ENCODE measurements at places on chromosomes 4 and X.

DNA sequence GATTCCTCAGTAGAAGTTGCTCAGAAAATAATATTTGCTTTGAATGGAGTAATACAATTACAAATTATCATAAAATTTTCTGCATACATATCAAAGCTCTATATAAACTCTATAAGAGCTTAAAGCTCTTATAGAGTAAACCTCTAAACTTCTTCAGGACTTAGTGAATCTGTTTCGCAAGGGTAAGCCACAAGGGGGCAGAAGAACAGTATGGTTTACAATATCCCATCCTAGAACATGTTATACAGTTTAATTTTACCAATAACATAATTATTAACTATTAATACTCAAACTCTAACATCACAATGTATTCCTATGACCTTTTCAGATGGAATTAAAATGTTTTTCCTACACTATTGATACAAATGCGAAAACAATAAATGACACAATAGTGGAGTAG is 33.8 kb upstream of the SPANXN1 start:
- no peak for DNase-seq

DNA sequence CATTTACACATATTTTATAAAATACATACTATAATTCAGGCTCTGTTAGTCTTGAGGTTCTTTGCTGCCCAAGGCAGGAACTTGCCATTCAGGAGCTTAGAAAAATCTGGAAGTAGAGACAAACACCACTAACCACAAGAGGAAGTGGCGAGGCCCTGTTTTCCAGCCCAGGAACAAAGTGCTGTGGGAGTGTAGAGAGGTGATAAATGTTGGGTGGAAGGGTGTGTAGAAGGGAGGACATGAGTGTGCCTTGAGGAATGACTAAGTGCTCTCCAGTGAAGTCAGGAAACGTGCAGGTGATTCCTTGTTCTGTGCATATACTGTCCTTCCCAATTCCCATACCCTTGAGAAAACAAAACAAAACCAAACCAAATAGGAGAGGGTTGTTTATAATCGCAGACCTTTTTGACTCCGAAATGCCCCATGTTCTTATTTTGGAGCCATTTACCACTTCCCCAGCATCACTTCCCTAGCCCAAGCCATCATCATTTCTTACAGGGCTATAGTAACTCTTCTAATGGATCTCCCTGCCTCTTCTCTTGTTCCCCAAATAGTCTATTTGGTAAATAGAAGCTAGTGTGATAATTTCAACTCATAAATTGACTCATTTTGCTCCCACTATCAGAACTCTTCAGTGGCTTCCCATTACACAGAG is 83.2 kb downstream of the GPAT3 start:
- no peak for DNase-seq

- no peak for DNase-seq
Measured at GRCh38 chr4:111718763-111719559, 426.3 kb upstream of the FAM241A start.

- DNase-seq, result no peak
Measured at GRCh38 chr4:88528861-88529260, 5.3 kb upstream of the PYURF start.

DNA sequence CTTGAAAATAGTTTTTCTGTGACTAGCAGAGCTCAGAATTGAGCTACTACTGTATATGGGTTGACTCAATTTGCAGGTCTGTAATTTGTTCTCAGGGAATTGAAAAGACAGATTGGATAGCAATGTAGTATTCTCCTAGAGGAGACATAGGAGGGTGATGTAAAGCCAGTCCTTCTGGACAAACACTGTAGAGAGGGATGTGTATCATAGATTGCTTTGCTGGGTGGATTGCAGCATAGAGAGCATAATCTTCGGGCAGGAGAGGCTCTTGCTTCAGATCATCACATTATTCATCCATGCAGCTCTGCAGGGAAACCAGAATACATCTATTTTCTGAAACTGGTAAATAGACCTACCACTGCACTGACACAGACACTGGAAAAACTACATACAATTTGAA is 1110.5 kb downstream of the RAPGEF2 start:
- no peak for DNase-seq

DNA sequence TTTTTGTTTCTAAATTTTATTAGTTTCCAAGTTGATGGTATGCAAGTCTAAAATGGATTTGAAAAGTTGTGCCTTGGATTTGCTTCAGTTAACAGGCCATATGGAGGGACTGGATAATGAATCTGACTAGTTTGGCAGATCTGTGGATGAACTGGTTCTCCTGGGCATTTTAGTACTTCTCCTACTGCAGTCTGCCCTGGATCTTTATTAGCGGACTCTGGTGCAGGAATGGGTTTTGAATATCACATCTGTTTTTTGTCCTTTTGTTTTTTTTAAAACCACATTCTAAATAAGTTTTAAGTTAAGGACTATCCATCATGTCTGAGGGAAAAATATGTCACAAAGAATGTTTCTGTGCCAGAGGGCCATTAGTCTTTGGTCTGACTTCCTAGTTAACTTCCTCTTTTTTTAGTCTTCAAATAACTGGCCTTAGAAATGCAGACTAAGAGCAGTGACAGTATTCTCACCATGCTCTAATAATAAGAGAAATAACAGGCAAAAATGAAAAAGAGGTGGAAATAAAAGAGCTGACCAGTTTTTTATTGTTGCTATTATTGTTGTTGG is 13.9 kb upstream of the DCK start:
- no peak for DNase-seq

DNA sequence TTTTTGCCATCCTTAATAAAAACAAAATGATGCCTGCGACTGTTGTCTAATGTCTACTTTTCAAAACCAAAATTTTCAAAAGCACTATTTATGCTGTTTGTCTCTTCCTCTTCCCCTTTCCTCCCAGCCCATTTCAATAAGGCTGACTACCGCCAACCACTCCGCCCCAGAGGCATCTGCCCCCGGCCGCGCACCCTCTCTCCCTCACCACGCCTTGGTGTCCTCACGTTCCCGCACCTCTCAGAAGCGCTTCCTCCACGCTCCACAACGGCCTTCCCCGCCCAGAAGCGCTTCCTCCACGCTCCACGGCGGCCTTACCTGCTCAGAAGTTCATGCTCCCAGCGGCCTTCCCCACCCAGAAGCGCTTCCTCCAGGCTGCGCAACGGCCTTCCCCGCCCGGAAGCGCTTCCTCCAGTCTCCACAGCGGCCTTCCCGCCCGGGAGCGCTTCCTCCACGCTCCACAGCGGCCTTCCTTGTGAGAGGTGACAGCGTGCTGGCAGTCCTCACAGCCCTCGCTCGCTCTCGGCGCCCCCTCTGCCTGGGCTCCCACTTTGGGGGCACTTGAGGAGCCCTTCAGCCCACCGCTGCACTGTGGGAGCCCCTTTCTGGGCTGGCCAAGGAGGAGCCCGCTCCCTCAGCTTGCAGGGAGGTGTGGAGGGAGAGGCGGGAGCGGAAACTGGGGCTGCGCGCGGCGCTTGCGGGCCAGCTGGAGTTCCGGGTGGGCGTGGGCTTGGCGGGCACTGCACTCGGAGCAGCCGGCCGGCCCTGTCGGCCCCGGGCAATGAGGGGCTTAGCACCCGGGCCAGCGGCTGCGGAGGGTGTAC is 490.4 kb upstream of the ZFP42 start:
- DNase-seq, result no peak

DNA sequence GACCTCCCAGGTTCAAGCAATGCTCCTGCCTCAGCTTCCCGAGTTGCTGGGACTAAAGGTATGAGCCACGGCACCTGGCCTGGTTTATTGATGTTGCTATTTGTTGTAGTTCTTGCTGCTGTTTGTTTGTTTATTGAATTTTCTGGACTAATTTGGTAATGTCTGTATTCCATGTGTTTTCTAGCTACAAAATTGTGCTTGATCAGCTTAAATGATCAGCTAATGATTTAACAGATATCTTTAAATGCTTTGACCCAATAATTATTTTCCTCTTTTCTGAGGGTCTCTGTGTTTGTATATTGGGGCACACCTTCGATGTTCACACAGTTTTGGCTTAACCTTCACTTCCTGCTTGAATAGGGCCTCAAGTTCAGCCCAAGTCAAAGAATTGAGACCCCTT is 488.1 kb upstream of the HTR2C start:
- no peak for DNase-seq

DNA sequence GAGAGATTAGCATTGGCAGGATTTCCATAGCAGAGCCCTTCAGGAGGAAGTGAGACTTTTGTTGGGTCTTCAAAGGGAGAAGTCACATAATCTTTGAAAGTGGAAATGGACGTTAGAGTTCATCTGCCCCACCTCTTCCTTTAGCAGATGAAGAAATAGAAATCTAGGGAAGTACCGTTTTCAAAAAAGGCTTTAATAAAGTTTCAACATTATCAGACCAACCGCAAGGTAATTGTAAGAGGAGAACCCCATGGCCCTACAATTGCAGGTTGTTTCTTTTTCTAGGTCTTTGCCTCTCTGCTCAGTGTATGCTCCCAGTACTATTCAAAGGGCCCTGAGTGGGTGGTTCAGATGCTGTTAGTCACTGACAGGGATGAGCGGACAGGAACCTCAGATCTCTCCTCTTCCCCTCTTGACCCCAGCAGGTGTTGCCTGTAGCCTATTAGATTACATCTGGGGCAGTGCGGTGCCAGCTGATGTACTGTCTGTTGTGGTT is 48.6 kb upstream of the AP1S2 start:
- DNase-seq, result no peak

DNA sequence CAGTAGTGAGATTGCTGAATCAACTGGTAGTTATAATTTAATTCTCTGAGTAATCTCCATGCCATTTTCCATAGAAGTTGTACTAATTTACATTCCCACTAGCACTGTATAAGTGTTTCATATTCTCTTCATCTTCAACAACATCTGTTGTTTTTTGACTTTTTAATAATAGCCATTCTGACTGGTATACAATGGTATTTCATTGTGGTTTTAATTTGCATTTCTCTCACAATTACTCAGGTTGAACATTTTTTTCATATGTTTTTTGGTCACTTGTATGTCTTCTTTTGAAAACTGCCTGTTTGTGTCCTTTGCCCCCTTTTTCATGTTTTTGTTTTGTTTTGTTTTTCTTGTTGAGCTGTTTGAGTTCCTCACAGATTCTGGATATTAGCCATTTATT is 880.2 kb downstream of the RAPGEF2 start:
- no peak for DNase-seq

GRCh38 chrX:121876305-121876704 is 828.9 kb downstream of the GLUD2 start:
- no peak for DNase-seq

GRCh38 chr4:56870946-56871345 is 36.8 kb upstream of the REST start:
- no peak for DNase-seq

DNA sequence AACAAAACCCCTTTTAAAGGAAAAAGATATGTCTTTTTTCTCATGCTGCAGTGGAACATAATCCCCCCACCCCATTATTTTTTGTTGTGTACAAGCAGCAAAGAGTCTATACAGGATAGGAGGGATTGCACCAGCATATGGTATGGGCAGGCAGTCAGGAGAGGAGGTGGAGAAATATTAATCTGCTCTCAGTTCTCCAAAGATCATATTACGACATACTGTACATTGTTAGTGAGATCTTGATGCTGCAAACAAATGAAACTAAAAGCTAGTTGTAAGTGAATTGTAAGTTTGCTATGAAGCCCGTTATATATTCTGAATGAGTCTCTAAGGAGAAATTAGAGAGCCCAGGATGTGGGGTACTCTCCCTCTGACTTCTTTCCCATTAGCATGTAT is 75.3 kb downstream of the RAPGEF2 start:
- no peak for DNase-seq

DNA sequence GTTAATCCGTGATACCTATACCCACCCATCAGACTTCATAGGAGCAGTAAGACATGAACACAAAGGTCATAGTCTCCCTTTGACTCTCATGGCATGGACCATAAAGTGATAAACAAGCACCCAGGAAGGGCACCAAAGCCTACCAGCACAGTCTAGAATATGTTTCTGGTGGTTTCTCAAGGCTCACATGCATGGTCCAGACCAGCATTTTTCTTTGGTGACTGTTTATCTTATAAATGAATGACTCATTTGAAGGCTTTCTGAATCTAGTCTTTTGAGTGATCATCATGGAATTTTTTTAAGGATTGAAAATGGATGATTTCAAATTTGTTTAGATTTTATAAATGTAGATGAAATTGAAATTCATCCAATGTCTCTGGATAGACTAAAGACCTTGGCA is 32.0 kb upstream of the AMELX start:
- no peak for DNase-seq

DNA sequence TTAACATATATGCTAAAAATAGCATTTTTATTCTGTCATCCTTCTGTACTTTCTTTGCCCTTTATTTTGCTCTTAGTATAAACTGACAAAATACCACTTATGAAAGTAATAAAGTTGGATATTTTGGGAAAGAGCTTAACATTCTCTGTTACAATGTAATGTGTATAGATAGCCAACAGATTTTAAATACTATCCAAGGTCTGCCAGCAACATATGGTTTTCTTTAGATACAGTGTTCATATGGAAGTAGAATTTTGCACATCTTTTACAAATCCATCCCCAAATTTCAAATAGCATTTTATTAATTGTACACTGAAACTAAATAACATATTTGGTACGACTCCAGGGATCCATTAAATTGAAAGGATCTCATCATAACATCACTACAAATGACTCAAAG is 268.6 kb upstream of the PCDH18 start:
- no peak for DNase-seq

GRCh38 chr4:184617600-184618196 is 31.5 kb downstream of the CASP3 start:
- no peak for DNase-seq

DNA sequence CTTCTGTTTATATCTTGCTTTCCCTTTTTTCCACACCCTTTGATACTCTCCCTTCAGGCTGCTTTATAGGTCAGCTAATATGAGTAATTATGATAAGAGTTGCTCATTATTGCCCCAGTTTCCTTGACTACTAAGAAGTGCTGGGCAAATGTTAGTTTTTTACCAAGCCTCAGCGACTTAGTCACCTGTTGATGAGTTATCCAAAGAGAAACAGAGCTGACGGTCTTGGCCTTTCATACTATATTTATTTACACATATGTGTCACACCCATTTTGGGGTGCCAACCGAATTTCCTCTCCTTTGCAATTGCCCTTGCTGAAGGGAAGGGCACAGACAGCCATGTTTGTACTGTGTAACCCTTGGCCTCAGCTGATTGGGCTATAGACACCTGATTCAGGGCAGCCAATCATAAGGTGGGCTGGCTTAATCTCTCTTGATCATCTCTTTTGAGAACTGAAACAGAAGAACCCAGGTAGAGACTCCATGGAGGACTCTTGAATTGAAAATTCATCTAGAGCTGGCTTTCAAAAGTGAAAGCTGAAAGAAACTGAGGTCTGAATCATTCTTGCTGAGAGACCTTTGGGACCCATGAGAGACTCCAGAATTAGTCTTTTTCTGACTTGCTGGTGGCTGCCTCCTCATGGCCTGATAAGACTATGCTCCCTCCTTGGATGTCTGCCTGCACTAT is 111.7 kb upstream of the RPS6KA3 start:
- DNase-seq, result no peak

DNA sequence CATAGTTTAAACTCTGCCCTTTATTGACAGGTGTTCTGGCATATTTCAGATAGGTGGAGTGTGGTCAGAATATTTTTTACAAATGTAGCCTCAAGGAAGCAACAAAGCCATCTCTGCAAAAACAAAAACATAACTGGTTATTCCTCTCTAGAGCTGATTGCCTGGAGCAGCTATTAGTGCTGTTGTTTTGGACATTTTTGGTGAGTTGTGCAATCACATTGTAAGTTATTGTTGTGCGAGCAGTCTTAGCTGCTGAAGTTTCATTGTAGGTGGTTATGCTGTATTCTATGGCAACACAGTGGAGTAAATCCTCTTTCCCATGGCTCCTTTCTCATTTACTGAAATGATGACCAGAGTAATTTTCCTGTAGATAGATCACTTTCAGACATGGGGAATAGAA is 1413.0 kb downstream of the PCDH7 start:
- no peak for DNase-seq

GRCh38 chrX:16601885-16602284 is 48.1 kb upstream of the S100G start:
- no peak for DNase-seq
